Prostate gland (tissue), 2 donors: ENCODE measurements at places on chromosomes 1 and 21.

GRCh38 chr1:42305639-42306038, 29.4 kb downstream of the FOXJ3 start:
- H3K27me3 ChIP-seq = no peaks in the 10 kb centered on the region
- no peak for DNase-seq
- no peaks in the 10 kb centered on the region for H3K4me1 ChIP-seq
- H3K36me3 ChIP-seq = no peaks in the 10 kb centered on the region
- H3K4me3 ChIP-seq = no peak overlapping the region

- H3K27me3 ChIP-seq = no peaks in the 10 kb centered on the region
- no peak overlapping the region for H3K4me3 ChIP-seq
- DNase-seq = no peak
- no peaks in the 10 kb centered on the region for H3K4me1 ChIP-seq
- H3K36me3 ChIP-seq = no peaks in the 10 kb centered on the region
These were observed 7.6 kb upstream of the ETS2 start for GRCh38 chr21:38798081-38798480.

- H3K4me1 ChIP-seq = no peaks in the 10 kb centered on the region
- H3K27ac ChIP-seq = no peak overlapping the region
- H3K36me3 ChIP-seq = no peaks in the 10 kb centered on the region
- no peak overlapping the region for H3K4me3 ChIP-seq
- no peaks in the 10 kb centered on the region for H3K27me3 ChIP-seq
These were observed 10.7 kb upstream of the ARHGEF11 start for GRCh38 chr1:157056269-157056668.

- H3K27me3 ChIP-seq = no peaks in the 10 kb centered on the region
- DNase-seq = no peak
- H3K36me3 ChIP-seq = no peaks in the 10 kb centered on the region
- H3K27ac ChIP-seq = no peak overlapping the region
These were observed 79.0 kb downstream of the RUNX1 start for GRCh38 chr21:34970167-34970500.

GRCh38 chr1:185926588-185926987, 192.4 kb downstream of the HMCN1 start:
- H3K4me3 ChIP-seq = no peak overlapping the region
- no peaks in the 10 kb centered on the region for H3K27me3 ChIP-seq
- H3K27ac ChIP-seq = no peak overlapping the region
- no peak for DNase-seq
- no peaks in the 10 kb centered on the region for H3K36me3 ChIP-seq

GRCh38 chr1:186078245-186078644, 296.8 kb downstream of the TPR start:
- no peak overlapping the region for H3K27ac ChIP-seq
- no peak for DNase-seq
- H3K27me3 ChIP-seq = no peaks in the 10 kb centered on the region
- no peak overlapping the region for H3K4me3 ChIP-seq

DNA sequence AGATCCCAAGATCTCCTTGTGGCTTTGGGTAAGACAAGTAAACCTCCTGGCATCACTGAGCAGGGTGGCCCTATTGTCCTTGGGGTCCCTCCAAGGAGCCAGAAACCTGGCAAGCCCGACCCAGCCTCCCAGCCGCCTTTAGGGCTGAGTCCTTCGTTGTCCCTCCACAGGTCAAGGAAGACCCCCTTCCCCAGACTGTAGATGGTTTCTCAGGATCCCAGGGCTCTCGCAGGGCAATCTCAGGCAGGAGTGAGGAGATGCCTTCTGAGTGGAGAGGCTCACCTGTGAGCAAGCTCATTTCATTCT, 71.6 kb upstream of the CSF3R start:
- H3K36me3 ChIP-seq = no peaks in the 10 kb centered on the region
- DNase-seq = no peak
- no peak overlapping the region for H3K4me3 ChIP-seq
- H3K27me3 ChIP-seq = peaks cover 17% of the 10 kb centered on the region
- H3K4me1 ChIP-seq = no peaks in the 10 kb centered on the region
